ENCODE measurements at places on chromosomes 6 and 20.

- DNase-seq = no peak
Observed at GRCh38 chr20:12256806-12257205, 339.1 kb downstream of the BTBD3 start.

GRCh38 chr6:14903176-14904038 is 342.5 kb upstream of the JARID2 start:
- no peak for DNase-seq

DNA sequence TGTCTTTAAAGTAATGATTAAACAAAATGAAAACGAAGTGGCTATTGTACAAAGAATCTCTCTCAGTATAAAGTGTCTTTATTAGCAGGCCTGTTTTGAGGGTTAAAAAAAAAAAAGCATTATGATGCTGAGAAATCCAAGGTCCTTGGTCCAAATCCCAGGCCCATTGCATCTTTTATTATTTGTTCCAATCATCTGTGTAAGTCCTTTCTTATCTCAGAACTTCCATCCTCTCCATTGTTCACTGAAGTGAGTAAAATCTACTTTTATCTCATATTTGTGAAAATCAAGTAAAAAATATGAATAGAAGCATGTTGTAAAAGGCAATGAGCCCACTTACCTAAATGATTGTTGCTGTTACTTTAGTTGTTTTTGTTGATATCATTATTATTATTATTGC is 499.1 kb upstream of the JAG1 start:
- no peak for DNase-seq

- no peak for DNase-seq
Observed at GRCh38 chr20:21394551-21394950, 2.8 kb downstream of the NKX2-4 start.

GRCh38 chr6:170207586-170208181 is 83.2 kb downstream of the DLL1 start:
- DNase-seq = no peak

Measured in activated CD4-positive, alpha-beta T cell treated with anti-CD3 and anti-CD28 coated beads, Interleukin-2, Interleukin-6, amounts not matched to agents 100 ng/mL and 50 ng/mL, durations not matched to agents 16 hours and 8 hours (primary cell).